ENCODE measurements at places on chromosomes 3 and 15.

DNA sequence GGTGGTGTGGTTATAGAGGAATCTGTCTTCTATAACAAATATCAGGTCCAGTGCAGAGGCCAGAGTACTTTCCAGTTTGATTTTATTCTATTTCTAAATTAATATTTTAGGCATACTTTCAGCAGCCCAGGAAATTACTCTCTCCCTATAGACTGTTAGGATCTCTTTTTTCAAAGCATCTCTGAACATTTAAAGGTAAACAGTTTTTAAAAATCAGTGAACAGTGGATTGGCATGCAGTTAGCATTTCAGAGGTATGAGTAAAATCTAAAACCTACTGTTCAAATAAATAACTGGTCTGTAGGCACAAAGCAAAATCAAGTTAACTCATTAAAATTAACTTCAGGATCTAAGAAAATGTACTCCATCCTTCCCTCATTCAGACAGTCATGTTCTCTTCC lies 3.0 kb downstream of the ZBED2 start:
- no peak for DNase-seq

GRCh38 chr3:112814266-112814665 lies 32.4 kb downstream of the CD200R1L start:
- peak; percentile 34 for DNase-seq

DNA sequence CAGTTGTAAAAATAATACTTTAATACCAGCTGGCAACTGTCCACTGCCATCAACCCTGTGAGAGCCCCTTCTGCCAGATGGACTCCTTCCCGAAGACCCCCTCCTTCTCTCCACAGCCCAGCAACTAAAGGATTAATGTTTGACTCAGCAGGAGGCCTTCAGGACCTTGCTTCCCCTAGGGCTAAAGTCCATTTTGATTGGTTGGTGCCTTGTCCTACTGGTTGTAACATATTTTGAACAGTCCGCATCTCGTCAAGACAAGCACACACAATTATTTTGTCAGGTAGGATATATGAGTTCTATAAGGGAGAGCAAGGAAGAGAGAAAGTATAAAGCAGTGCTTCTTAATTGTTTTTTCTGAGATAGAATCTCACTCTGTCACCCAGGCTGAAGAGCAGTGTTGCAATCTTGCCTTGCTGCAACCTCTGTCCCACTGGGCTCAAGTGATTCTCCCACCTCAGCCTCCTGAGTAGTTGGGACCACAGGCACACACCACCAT lies 18.6 kb downstream of the ACOX2 start:
- no peak for DNase-seq

GRCh38 chr3:12473511-12473910 lies 10.8 kb upstream of the TSEN2 start:
- no peak for DNase-seq

DNA sequence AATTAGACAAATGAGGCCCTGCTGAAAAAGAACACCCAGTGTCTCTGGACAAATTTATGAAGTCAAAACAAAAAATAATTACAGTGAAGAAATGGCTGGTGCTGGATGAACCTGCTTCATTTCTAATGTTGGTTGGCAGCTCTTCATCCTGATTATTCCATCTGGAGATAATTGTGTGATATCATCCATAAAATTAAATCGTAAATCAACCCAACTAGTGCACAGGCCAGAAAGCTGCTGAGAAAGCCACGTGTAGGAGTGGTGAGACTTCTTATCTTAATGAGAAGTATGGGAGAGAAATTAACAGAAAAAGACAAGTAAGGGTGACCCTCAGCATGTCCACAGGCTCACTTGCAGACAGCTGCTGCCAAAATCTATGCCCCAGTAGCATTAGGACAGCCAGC lies 465.2 kb upstream of the TGFBR2 start:
- no peak for DNase-seq

DNA sequence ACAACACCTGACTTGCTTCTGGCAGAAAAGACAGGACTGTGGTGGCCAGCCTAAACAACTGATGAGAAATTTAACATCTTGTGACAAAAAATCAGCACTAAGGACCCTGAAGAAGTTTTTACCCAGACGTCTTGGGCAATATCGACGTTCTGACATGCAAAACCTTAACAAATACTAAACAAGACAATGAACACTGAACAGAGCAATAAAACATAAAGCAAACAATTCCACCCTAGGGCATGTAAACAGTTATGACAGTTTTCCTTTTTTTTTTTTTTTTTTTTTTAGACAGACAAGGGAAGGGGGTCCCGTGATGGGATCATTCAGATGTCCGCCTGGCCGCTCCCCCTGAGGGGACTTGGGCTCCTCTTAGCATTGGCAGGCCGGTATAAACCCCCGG lies 738.0 kb downstream of the SI start:
- no peak for DNase-seq

DNA sequence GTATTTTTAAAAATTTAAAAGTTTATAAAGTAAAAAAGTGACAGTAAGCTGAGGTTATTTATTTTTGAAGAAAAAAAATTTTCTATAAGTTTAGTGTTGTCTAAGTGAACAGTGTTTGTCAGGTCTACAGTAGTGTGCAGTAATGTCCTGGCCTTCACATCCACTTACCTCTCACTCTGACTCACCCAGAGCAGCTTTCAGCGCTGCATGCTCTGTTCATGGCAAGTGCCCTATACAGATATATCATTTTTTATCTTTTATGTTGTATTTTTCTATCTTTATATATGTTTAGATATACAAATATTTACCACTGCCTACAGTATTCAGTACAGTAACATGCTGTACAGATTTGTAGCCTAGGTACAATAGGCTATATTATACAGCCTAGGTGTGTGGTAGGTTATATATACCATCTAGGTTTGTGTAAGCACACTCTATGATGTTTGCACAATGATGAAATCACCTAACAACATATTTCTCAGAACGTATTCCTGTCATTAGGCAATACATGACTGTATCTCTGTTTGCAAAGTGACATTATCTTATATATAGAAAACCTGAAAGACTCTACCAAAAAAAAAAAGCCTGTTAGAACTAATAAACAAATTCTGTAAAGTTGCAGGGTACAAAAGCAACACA lies 75.9 kb upstream of the TMC3 start:
- DNase-seq = no peak

GRCh38 chr15:37080261-37080921 lies 20.0 kb downstream of the MEIS2 start:
- DNase-seq = no peak

DNA sequence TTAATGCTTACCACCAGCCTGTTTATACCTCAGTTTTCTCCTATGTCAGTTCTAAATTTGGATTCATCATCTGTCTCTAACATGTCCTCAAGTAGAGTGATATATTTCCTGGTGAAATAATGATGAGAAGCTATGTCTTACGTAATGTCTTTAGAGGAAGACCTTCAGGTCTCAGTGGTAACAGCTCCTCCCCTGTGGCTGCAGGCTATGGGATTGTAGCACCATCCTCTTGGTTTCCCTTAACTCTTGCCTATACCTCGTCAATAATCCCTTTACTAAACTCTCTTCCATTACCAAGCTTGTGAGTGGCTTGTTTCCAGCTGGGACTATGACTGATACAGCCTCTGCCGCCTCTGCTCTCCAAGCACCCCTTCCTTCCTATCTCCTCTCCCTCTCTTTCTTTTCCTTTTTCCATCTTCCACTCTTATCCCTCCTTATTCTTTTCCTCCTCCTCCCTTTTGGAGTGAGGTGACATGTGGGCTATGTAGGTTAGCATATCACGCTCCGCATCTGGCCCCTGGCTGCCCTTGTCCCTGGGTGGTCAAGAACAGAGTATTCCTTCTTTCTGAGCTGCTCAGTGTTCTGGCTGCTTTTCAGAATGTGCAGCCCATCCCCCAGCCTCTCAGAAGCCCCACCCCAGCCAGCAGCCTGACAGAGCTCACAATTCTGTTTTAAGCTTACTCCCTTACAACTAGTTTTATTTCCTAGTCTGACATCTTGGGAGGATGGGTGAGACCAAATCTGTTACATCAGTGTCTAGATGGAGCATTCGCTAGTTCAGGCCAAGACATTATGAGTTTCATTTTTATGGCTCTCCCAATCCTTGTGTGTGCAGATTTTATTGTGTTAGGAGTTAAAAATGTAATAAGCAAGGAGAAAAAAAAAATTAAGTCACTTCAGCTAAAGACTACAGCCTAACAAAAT lies 75.0 kb upstream of the RNU6-1 start:
- no peak for DNase-seq

GRCh38 chr15:41408234-41408641 lies 5.9 kb upstream of the NDUFAF1 start:
- no peak for DNase-seq

GRCh38 chr3:98553753-98554152 lies 22.0 kb downstream of the GPR15 start:
- no peak for DNase-seq

DNA sequence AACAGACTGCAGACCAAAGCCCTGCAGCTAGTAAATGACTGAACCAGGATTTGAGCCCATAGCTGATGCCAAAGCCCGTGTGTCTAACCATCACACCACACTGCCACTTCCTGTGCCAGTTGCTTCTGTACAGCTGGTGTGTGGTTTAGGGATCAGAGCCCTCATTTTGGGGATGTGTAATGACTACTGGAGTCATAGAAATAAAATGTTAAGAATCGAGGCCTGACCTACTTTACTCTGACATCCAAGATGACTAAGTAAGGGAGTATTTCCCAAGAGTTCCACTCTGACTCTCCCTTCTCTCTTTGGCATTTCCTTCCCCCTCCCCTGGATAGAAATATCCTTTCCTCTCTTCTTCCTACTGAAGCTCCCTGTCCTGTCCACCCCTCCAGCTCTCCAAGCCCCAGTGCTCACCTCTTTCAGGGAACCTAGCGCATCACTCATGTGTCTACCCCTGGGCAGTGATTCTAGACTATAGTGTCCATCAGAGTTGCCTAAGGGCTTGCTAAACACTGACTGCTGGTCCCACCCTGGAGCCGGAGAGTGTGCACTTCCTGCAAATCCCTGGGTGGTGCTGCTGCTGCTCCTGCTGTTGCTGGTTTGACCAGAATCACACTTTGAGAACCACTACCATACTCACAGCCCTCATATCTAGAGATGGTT lies 53.8 kb downstream of the MGLL start:
- no peak for DNase-seq

DNA sequence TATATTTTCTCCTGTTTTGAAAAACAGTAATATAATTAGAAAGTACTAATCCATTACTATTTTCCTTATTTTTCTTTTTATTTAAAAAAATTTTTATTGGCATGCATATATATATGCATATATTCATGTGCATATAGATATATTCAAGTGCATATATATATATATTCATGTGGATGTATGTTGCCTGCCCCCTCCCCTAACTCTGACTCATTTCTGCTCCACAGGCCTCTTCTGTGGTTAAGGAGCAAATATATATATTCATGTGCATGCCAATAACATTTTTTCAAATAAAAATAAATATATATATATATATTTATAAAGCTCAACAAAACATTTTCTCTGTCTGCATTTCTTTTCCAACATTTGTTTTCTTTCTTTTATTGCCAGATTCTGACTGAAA lies 13.6 kb upstream of the CORO2B start:
- no peak for DNase-seq

DNA sequence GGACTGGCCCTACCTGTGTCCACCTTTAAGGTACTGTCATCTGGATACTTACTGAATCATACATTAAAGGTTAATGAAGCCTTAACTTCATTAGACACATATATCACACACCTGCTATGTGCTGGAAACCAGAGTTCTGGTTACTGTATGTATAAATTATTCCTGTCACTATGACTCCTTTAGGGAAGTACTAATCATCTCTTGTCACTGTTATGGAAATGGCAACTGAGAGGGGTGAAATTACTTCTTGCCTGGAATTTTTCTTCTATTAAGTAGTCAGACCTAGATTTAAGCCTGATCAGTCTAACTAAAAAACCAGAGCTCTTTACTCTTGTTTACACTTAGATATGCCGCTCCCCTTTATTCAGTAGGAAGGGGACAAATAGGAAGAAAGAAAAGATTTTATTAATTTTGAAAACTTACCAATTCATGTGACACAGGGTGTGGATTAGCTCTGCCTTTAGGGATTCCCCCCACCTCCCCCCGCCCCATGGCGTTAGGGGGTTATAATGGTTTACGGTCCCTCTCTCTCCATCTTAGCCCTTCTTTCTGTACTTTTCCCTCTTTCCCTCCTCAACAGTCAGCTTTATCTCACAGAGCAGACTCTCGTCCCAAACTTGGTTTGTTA lies 152.5 kb downstream of the KLHL25 start:
- DNase-seq = no peak

DNA sequence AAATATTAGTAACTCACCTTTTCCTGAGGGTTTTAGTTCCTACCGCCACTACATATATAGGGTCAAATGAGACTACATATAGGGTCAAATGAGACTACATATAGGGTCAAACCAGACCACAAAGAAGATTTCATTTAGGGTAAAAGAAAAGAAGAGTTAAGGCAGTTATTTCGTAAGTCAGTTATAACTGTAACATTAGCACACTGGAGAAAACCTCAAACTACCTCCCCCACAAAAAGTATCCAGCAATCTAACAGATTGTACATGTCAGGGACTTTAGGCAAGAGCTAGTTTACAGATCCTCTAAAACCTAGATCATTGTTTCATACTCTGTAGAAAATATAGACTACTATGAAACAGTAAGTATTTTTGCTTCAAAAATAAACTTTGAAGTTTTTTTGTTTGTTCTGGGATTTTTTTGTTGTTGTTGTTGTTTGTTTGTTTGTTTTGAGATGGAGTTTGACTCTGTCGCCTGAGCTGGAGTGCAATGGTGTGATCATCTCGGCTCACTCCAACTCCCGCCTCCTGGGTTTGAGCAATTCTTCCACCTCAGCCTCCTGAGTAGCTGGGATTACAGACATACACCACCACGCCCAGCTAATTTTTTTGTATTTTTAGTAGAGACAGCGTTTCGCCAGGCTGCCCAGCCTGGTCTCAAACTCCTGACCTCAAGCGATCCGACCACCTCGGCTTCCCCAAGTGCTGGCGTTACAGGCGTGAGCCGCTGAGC lies 92.4 kb upstream of the CGNL1 start:
- DNase-seq = no peak

DNA sequence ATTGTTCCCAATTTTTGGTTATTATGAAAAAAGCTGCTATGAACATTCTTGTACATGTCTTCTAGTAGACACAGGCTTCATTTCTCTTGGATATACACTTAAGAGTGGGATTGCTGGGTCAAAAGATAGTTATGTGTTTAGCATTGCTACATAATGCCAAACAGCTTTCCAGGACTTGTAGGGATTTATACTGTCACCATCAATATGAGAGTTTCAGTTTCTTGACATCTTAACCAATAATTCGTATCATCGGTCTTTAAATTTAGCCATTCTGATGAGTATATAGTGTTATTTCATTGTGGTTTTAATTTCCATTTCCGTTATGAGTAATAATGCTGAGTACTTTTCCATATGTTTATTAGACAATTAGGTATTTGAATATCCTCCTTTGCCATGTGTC lies 190.3 kb upstream of the PFN2 start:
- DNase-seq = no peak
